GM10248 (cell line): ENCODE measurements at places on chromosomes 3 and 15.

DNA sequence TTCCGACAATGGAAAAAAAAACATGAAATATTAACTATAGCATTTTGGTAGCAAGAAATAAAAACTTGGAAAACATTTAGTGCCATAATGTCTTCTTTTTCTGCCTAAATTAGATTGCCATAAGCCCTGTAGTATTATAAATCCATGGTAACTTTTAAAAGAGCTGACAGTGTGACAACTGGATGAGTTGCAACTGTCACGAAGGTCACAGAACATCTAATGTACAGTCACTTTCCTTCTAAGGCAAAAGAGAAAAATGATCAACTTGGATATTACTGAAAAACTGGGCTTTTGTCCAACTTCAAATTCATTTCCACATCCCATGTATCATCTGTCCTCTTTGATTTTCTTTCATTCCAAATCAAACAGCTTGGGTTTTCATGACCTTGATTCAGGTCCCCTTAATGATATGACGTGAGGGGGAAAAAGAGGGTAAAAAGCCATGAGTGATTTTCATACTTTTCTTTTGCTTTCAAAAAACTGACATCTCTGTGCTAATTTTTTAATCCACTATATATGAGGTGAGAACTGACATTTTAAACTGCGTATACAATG lies 602 bp downstream of the CPB1 start:
- DNase-seq = no peak

- no peak for DNase-seq
Measured at GRCh38 chr3:84789961-84790360, 168.8 kb upstream of the CADM2 start.

GRCh38 chr3:30342318-30343060 lies 263.9 kb upstream of the TGFBR2 start:
- DNase-seq = no peak

DNA sequence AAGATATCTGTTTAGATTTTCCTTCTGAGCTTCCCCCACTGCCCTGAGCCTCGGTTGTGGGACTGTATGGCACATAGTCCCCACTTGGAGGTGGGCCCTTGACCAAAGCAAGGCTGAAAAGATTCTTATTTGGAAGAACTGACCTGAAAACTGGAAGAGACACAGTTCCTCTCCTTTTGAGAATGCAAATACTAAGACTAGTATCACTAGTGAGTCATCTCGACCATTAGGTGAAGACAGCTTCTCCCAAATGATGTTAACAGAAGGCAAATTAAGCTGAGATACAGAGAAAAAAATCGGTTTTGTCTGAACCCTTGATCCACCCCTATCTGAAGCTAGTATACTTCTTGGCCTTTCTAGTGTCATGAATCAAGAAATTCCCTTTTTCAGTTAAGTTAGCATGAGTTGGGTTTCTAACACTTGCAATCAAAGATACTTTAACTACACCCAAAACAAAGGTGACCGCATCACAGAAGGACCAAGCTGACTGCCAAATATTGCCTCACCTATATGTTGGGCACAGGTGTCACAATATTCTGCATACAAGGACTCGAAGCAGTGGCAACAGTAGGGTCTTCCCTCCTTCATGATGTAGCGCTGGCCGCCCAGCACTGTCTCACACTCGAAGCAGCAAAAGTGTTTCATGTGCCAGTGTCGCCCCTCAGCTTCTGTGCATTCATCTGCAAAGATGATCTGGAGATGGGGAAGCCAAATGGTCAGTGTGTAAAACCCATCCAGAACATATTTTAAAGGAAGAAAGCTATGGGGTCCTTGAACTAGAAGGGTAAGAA lies 72.4 kb downstream of the PRICKLE2 start:
- no peak for DNase-seq

- no peak for DNase-seq
Measured at GRCh38 chr15:45156744-45157455, 27.1 kb downstream of the DUOX1 start.

DNA sequence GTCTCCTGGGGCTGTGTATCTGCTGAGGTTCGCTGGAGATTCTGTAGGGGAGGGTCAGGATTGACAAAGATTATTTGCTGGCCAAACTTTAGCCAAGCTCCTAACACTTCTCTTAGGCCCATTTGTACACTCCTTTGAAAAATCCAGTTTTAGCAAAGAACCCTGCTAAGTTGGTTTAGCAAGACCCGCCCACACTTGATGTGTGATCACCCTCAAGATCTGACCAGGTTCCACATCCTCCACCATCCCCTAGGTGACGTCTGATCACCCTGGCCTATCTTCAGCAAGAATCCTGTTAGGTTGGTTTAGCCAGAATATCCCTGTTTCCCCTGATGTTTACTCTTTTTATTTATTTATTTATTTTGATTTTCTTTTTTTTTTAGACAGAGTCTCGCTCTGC lies 14.8 kb upstream of the SLC35G2 start:
- no peak for DNase-seq

GRCh38 chr3:83218383-83219200 lies 1457.1 kb upstream of the GBE1 start:
- DNase-seq = no peak

DNA sequence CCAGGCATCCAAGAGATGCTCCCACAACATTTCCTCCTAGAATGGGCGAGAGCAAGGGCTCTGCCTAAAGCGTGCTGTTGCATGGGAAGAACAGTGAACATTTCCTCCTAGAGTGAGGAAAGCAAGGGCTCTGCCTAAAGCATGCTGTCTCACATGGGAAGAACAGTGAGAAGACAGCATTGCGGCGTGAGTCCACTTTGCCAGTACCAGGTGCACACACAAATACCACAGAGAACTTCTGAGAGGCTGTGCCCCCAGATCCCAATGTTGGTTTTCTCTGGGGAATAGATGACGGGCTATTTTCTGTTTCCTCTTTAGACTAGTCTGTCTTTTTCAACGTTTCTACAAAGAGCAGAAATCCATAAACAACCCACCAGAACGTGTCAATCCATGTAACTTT lies 142.9 kb downstream of the LRRK1 start:
- DNase-seq = no peak

GRCh38 chr15:37586976-37587375 lies 347.5 kb upstream of the TMCO5A start:
- no peak for DNase-seq

- DNase-seq = peak; percentile 59
Measured at GRCh38 chr15:76935620-76936019, 4.1 kb downstream of the RCN2 start.

DNA sequence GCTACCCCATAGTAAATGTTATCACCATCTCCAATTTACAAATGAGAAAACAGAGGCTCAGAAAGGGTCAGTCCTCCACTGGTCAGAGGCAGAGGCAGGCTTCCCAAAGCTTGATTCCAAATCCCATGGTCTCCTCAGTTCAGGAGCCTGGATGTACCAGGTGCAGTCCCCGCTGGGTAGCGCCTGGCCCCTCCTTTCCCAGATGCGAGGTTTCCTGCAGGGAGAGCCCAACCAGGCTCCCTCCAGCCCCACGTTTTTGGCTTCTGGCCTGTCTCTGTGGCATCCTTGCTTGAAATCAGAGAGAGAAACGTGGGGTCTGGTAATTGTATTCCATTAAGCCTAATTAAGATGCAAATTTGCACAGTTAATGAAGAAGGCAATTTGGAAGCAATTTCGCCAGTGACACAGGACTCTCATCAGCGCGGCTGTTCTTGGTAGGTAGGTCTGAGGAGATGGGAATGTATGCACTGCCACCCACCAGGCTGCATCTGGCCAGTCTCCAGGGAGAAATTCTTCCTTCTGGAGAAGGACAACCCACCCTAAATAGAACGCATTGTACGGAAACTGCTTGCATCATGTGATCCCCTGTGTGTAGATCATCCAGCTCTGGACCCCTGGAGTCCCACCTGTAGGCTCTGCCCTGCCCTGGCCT lies 50.5 kb downstream of the HRH1 start:
- no peak for DNase-seq

- no peak for DNase-seq
Measured at GRCh38 chr15:101255051-101255395, 3.2 kb upstream of the CHSY1 start.

- peak; percentile 47 for DNase-seq
Measured at GRCh38 chr3:137105277-137105977, 147.6 kb downstream of the IL20RB start.

- no peak for DNase-seq
Measured at GRCh38 chr3:128780101-128780837, 54.3 kb downstream of the RAB7A start.

DNA sequence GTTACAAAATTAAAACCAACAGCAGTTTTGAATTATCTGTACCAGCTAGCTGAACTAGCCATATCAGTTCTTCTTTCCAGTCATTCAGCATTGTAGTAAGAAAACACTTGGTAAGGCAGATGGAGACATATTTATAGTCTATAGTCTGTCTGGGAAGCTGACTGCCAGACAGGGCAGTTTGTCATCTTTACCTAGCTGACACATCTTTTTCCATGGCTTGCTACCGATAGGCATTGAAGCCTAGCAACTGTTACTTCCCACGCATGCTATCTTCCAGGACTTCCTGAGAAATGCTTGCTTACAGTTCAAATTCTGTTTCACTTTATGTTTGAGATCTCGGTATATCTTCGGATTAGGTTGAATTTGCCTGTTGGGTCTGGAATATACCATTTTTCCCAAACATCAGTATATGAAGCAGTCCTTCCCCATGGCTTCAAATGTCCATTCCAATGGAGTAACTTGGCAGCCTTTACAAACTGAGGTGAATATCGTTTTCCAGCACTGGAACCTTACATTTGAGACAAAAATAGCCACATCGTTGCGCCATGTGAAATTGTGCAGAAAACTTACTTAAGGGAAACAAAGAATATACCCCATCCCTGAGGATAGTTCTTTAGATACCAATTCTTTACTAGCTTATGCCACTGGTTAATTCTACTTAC lies 8.8 kb downstream of the GNL3 start:
- no peak for DNase-seq

DNA sequence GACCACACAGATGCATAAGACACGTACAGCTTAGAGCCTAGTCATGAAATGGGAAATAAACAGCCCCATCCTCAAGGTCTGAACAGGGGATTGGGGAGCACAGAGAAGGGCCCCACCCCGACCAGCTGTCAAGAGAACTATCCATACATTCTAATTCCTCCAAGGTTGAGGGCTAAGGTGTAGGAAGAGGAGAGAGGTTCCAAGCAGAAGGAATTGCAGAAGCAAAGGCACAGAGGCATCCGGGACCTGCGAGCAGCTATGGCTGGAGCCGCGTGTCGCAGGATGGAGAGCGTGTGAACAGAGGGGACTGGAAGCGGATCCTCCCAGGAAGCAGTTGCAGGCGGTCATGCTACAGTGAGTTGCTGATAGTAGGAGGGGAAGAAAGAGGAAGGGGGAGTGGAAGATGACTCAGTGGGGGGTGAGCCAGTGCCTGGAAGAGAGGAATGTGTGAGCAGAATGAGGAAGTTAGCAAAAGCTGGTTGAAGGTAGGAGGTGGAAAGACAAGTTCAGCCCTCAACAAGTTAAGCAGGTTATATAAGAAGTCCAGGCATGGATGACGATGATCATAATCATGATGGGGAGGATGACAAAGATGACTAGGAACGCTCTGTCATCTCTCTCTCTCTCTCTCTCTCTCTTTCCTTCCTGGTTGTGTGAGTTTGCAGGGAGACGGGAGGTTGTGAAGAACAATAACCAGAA lies 89.7 kb downstream of the LIPC start:
- DNase-seq = peak; percentile 43

DNA sequence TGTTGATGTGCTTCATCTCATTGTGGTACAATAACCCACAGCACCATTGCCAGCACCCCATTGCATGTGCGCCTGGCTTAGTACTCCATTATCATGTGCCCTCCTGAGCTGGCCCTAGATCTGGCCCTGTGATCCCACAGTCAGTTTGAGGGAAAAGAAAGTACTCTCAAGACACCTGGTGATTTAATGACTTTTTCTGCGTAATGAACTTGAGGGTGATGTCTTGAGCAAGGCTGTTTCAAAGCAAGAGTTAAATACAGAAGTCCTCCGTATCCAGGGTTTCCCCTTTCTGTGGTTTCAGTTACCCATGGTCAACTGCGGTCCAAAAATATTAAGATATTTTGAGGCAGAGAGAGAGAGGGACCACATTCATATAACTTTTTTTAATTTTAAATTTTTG lies 16.3 kb downstream of the C3orf20 start:
- peak; percentile 50 for DNase-seq

DNA sequence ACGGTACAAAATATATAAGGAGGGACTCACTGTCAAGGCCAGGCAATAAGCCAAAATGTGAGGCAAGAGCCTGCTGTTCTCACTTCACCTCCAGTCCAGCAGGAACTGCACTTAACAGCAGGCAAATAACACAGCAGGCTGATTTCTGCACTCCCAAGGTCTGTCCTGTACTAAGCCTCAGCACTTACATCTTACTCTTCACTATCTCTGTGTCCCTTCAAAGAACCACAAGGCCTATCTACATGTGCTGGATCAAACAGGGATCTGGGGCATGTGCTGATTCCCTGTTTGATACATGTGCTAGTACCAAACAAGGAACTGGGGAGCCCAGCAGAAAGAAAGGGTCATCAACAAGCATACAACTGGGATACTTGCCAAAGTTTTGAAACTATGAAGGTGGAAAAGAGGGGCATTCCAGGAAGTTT lies 22.2 kb downstream of the UACA start:
- no peak for DNase-seq
